SJSA1 (cell line): ENCODE measurements at places on chromosomes 16 and 17. TPM values are rescaled to one million over a fixed set of nuclear protein-coding genes. Genes with fewer than 3 reads are reported as not detected.
A peak's percentile ranks its signal among the peaks of the same experiment; 100 is the strongest.

The SEPTIN1 gene
- not detected in 2 replicates for total RNA-seq

The CDH16 gene
- total RNA-seq = not detected in 2 replicates

The NTN3 gene
- total RNA-seq = 0.24 TPM in 1 of 2 replicates, not detected in the other

The TGFB1I1 gene
- total RNA-seq = 66.3 and 90.1 TPM in 2 replicates

The CES5A gene
- not detected in 2 replicates for total RNA-seq

DNA sequence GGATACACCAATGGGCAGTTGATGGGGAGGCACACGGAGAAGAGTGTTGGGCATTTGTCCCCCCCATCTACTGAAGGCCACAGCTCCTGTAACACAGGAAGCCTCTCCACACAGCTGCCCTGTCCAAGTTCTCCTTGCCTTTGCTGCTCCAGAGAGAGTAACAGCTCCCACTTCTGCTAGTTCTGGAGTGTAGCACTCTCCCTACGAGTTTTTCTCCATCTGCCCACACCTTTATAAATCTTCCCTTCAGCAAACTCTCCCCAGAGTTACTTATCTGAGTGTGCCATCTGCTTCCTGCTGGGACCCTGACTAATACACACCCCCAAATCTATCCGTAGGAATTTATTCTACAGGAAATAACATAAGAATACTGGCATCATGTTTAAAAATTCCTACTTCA is 42.6 kb upstream of the ERN1 start:
- DNase-seq = no peak

DNA sequence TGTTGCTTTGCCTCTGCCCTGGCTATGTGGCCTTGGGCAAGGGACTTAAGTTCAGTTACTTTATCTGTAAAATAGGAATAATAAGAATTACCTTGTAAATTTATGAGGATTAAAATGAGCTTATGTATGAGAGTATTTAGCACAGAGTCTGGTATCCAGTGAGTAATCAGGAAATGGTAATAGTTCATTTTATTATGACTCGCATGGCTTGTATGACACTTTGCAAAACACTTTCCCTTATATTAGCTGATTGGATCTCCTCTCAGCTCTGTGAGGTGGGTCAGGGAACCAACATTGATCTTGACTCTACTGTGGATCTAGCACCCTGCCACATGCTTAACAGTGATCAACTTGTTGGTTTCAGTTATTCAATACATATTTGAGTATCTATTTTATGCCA is 8.3 kb upstream of the CDH3 start:
- DNase-seq = no peak

GRCh38 chr17:77948690-77949114 is 9.8 kb upstream of the TNRC6C start:
- DNase-seq = no peak

- no peak for DNase-seq
These were observed 229.5 kb downstream of the PRKCA start for GRCh38 chr17:66531851-66532295.

DNA sequence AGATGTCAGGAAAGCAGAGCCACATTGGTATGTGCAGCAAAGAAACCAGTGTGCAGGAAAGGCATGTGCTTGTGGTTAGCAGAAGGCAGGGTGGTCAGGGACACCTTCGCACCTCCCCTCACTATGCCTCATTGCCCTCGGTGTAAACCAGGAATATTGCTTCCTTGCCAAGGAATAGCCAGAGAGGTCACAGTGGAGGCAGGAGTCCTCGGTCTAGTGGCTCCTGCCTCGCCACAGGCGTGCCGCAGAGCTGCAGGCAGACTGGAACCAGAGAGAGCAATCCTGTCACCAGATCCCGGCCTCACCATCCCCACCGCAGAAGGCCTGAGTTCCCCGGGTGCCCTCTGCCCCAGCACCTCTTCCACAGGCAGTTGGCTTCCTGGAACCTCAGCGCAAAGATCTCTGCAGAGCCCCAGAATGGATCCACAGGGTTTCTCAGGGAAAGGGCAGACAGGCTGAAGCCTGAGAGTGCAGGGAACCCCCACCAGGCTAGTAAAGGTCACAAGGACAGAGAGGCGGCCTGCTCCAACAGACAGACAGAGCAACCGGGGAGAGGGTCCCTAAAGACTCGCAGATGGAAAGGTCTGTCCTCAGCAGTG is 21.6 kb downstream of the CCDC182 start:
- DNase-seq = no peak

DNA sequence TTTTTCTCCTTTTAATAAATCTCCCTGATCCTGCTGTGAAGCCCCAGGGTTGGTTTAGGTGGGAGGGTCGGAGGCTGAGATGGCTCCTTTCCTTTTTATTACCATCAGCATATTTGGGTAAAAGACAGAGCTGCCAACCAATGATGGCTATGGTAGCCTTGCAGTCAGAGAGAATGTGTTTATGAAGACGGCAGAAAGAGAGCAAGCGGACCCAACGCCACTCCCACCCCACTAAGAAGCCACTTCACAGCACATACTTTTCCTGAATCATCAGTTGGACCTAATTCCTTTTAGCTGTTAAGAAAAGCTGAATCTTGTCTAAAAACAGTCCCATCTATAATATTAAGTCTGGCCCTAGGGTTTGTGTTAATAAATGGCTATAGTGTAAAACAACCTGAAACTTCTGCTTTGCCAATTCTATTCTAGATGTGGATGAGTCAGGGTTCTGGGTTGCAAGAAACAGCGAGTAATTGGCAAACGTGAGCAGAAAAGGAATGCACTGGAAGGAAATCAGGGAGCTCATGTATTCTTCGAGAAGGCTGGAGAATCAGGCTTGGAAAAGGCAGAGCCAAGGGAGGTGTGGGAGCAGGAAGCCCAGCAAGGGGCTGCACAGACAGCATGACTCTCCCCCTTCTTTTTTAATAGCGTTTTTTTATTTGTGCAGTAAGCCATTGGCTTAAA is 34.0 kb upstream of the PRKCA start:
- DNase-seq = peak; percentile 59

GRCh38 chr17:44887016-44887415 is 12.2 kb downstream of the EFTUD2 start:
- no peak for DNase-seq

DNA sequence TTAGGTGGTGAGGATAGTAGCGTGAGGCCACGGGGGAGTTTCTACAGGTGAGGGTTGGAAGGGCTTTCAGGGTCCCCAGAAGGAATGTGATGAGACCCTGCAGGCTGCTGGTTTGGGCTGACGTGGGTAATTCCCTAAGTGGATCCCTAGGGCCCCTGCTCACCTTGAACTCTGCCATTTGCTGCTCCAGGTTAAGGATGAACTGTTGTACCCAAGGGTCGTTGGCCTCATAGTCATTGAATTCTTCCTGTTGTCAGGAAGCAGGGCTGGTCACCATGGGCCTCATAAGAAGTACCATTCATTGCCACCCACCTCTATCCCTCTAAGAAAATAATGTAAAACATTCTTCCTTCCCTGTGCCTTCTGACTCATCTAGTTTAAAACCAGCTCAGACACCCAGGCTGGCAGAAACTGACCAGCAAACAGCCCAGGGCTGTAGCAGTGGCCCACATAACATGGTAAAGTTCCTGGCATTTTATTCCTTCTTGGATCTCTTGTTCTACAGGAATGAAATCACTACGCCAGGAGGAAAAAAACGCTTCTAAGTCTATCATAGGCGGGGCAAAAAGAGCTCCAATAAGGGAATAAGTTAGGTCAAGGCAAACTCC is 27.6 kb downstream of the FCSK start:
- DNase-seq = peak; percentile 85

- no peak for DNase-seq
These were observed 28.5 kb upstream of the ERN1 start for GRCh38 chr17:64158406-64158805.
